ENCODE measurements at places on chromosomes 12 and 14. TPM values are rescaled to one million over a fixed set of nuclear protein-coding genes. Genes with fewer than 3 reads are reported as not detected.

Gene HAL
- 3.8 TPM for total RNA-seq

- DNase-seq: no peak
Observed at GRCh38 chr14:100867631-100868315, 35.7 kb downstream of the RTL1 start.

DNA sequence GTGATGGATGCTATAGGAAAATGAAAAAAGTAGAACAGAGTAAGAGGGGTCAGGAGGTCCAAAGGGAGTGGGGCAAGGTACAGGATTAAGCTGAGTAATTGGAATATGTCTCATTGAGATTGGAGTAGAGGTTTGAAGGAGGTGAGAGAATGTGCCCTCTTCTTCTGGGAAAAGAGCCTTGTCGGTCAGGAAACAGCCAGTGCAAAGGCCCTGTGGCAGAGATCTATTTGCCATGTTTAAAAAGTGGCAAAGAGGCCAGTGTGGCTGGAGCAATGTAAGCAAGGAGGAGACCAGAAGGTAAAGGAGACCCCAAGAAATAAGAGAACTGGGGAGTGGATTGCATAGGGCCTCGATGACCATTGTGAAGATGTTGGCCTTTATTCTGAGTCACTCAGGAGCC, 706.5 kb downstream of the MED13L start:
- no peak for DNase-seq

GRCh38 chr12:103241184-103241583, 254.6 kb downstream of the C12orf42 start:
- peak; percentile 23 for DNase-seq

GRCh38 chr12:66375560-66375959, 73.3 kb downstream of the HELB start:
- no peak for DNase-seq

- DNase-seq: no peak
Observed at GRCh38 chr12:62917926-62918325, 17.0 kb downstream of the PPM1H start.

GRCh38 chr12:71890475-71890874, 48.2 kb upstream of the TPH2 start:
- DNase-seq: no peak

- peak; percentile 50 for DNase-seq
Observed at GRCh38 chr14:100124551-100125088, 34.8 kb downstream of the DEGS2 start.

DNA sequence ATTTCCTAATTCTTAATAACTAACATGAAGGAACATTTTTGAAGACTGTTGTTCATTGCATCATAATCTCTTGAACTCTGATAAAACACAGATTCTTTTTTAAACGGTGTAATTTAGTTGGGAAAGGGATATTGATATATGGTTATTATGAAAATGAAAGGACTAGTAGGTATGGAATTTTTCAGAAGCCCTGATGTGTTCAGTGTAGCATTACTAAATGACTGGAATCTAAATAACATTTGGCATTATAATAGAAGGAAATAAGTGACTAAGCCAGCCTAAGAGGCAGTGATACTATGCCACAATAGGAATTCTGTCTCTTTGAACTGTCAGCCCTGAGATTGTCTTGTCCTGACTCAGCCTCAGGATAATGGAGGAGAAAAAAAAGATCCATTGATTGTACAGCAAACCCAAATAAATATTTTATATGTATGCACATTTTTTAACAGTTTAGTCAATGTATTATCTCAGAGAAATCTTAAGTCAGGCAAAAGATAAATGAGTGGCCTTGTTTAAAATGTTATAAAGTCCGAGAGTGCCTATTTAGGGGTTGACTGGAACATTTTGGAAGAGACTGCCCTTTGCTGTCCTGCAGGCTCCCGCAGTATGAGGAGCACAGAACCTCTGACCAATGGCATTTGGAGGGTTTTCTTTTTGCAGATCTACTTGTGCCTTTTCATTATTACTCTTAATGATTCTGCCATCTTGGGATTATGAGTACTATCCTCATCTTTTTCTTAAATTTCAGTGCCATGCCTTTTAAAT, 271.2 kb downstream of the EGLN3 start:
- no peak for DNase-seq

DNA sequence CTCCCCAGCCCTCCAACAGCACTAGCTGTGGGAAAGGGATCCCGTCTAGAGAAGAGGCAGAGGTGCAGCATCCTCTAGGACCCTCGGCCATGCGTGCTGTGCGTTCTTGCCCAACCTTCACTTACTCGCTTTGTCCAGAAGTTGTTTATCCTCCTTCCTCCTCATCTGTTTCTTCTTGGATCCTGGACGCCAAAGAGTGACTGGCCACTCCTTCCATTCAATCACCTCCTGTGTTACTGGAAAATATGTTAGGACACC, 140.5 kb downstream of the ZFP36L1 start:
- DNase-seq: no peak
